ENCODE measurements at places on chromosomes 13 and 19. TPM values are rescaled to one million over a fixed set of nuclear protein-coding genes. Genes with fewer than 3 reads are reported as not detected.

TNFSF13B gene
- 0.84 TPM for total RNA-seq

ZNF460 gene
- 54.1 TPM for total RNA-seq

ZNF345 gene
- total RNA-seq, result 0.32 TPM

FCAR gene
- total RNA-seq, result not detected

CASP14 gene
- total RNA-seq, result not detected

UQCRFS1 gene
- total RNA-seq, result 44.0 TPM

SLC27A5 gene
- 10.3 TPM for total RNA-seq

GADD45GIP1 gene
- total RNA-seq, result 42.7 TPM

LGALS14 gene
- total RNA-seq, result 2.4 TPM

COQ8B gene
- 30.9 TPM for total RNA-seq

ZNF208 gene
- not detected for total RNA-seq

WDR87 gene
- not detected for total RNA-seq

TMC4 gene
- total RNA-seq, result 45.9 TPM

PNMA8A gene
- not detected for total RNA-seq

TSC22D1 gene
- total RNA-seq, result 140 TPM

CALR3 gene
- 0.32 TPM for total RNA-seq

JOSD2 gene
- total RNA-seq, result 27.9 TPM

ZNF552 gene
- 48.2 TPM for total RNA-seq

GPC6 gene
- 0.16 TPM for total RNA-seq

SCN1B gene
- 1.9 TPM for total RNA-seq

ANKRD24 gene
- total RNA-seq, result 0.16 TPM

DHX34 gene
- 28.7 TPM for total RNA-seq

ZNF709 gene
- total RNA-seq, result 1.7 TPM

PSG7 gene
- not detected for total RNA-seq

RNASEH2A gene
- total RNA-seq, result 37.6 TPM

CD70 gene
- total RNA-seq, result not detected

TRIP10 gene
- total RNA-seq, result 106 TPM

HSPB6 gene
- 0.81 TPM for total RNA-seq

CEACAM21 gene
- total RNA-seq, result not detected

LILRA1 gene
- total RNA-seq, result not detected

SLC1A6 gene
- not detected for total RNA-seq

ZNF544 gene
- 48.7 TPM for total RNA-seq

PRSS57 gene
- total RNA-seq, result not detected

SLC1A5 gene
- total RNA-seq, result 512 TPM

BEST2 gene
- 0.27 TPM for total RNA-seq

DLL3 gene
- 1.7 TPM for total RNA-seq

SIGLEC5 gene
- not detected for total RNA-seq

IFNL4 gene
- total RNA-seq, result not detected

INSL3 gene
- not detected for total RNA-seq
